ENCODE measurements at places on chromosomes 13 and 19. TPM values are rescaled to one million over a fixed set of nuclear protein-coding genes. Genes with fewer than 3 reads are reported as not detected.

GRCh38 chr19:27997069-27997468 is 1215.9 kb downstream of the UQCRFS1 start:
- no peak for DNase-seq

- no peak for DNase-seq
Measured at GRCh38 chr19:49687566-49688316, 1.7 kb upstream of the ADM5 start.

- DNase-seq, result no peak
Measured at GRCh38 chr19:41615207-41615606, 11.7 kb downstream of the CEACAM4 start.

DNA sequence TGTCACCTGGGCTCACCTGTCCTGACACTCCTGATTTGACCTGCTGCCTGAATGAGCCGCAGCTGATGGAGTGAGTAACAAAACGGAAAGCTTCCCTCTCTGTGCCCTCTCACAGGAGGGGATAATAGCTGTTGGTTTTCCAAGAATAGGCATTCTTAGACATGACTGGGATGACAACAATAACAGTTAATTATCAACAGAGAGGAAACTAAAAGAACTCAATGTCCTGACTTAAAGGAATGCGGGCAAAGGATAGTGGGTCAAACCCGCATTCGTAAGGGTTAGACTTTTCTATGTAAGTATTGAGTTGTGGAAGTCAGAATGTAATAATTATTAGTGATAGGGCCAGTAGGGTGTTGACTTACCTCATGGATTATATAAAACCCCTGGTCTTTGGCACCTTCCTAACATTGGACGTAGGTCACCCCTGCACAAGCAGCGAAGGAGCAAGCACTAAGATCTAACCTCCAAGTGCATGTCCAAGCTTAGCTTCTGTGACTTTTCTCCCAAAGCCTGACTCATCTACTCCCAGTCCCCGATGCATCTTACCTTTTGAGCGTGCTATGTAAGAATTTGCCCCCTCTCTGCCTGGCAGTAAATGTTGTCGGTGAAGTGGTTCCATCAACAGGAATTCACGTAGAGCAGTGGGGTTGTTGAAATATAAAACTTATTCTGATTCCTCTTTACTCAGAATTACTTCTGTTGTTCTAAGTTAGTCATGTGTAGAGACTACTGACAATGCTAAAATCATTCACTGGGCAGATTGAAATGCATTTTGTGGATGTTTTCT is 442.3 kb downstream of the FGF9 start:
- DNase-seq, result no peak

- DNase-seq, result no peak
Measured at GRCh38 chr13:111860231-111860552, 206.8 kb upstream of the SOX1 start.

DNA sequence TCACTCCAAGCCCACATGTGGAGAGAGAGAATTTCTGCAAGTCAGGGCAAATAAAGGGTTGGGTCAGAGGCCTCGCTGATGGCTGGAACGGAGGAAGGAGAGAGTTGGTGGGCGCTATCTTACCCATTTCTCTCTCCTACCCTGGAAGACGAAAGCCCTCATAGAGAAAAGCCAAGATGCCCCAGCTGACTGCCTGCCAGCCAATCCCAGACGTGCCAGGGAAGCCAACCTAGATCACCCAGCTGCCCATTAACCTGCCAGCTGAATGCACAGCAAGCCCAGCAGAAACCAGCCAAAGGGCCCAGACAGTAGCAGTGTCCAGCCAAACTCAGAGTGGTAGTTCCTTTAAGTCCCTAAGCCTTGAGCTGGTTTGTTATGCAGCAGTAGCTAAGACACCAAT is 167.0 kb upstream of the ZNF507 start:
- no peak for DNase-seq

DNA sequence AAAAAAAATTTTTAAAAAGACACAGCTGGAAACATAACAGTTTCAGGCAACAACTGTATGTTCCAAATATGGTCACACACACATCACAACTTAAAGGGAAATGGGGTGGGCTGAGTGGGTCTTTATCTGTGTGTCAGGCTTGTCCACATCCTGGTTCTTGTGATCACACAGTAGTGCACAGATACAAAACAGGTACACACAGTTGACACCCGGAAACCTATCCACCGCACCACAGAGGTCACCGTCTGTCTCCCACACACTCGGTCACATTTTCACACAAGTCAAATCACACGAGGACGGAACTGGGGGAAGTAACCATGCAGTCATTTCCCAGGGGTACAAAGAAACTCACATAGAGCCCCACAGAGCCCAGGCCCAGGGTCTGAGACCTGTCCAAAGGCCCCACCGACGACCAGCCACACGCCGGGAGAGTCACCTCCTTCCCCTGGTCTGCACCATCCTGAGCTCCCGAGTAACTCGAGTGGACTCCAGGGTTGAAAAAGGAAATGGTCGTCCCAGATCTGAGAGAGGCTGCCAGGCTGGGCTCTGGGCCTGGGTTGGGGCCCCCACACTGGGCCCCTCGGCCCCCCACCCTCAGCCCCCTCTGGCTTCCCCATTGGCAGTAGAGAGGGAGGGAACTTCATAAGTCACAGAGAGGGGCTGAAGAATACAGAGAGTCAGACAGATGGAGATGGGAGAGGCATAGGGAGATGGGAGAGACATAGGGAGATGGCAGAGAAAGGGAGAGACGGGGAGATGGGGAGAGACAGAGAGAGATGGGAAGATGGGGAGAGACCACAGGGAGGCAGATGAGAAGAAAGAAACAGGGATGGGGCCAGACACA is 1.3 kb upstream of the PPAN start:
- no peak for DNase-seq

GRCh38 chr13:27551562-27551961 is 68.8 kb downstream of the LNX2 start:
- no peak for DNase-seq

- DNase-seq, result no peak
Measured at GRCh38 chr13:79191501-79191900, 214.6 kb downstream of the RBM26 start.

DNA sequence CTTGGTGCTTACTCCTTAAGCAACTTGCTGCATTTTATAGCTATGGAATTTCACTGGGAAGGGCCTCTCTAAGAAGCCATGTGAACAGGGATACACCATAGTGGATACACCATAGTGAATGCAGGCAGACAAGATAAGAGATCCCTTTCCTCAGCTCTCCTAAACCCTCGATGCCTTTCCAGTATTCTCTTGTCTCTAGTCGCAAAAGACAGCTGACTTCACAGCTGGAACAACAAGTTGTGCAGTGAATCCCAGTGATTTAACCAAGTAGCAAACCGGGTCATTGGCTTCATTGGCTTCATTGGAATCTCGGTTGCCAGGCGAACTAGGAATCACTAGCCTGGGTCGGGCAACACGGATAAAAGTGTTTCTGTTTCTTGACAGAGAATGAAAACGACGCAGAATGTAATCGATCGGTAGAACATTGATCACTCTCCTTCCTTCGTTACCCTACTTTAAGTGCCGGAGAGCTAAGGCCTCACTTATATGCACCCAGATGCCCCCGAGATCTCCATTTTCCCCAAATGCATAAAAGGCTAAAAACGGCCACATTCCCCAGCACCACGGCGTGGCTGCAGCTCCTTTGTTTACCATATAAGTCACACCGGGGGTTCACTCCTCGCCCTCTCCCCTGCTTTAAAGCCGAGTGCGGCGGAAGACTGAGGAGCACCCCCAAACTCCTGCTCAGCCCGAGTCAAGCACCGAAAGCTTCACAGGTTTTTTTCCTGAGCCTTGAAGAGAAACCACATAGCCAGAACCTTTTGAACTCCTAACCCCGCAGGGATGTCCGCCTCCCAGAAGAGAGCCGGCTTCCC is 674 bp downstream of the TRPC4 start:
- no peak for DNase-seq

- no peak for DNase-seq
Measured at GRCh38 chr19:412356-413355, 3.7 kb upstream of the C2CD4C start.

DNA sequence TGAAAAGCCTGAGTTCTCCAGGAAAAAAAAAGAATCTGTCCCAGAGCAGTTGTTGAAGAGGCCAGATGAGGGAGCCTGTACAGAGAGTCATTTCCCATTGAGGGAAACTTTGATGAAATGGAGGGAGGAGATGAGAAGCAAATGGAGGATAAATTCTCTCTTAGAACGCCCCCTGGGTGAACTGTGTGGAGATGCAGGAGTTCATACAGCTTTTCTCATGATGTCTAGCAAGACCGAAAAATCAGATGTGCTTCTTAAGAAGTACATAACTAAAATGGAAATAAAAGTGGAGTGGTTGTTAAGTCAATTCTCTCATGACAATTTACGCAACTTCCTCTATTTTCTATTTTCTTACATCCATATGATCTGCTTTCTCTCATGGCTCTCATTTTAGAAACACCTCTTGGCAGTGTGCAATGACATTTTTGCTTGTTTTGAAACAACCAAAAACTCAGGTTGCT is 1263.1 kb downstream of the PCDH9 start:
- DNase-seq, result no peak

GRCh38 chr19:44530777-44531176 is 1.3 kb upstream of the CEACAM20 start:
- DNase-seq, result peak; percentile 35

GRCh38 chr13:103386341-103386740 is 320.1 kb upstream of the SLC10A2 start:
- no peak for DNase-seq

DNA sequence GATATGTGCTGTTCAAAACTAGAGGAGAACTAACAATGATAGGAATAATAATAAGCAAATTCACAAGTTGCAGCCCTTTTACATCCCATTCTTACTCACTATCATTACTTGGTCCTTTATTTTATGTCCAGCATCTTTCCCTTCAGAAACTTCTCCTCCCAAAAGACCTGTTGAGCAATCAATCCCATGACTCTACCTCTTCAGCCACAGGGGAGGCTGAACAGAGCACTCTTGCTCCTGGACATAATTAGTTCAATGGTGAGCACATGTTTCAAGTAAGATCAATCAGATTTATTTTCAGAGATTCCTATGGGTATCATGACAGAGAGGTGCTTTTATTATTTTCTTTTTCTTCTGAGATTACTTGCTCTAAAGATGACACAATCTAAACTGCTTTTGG is 260.0 kb downstream of the COG6 start:
- DNase-seq, result no peak

DNA sequence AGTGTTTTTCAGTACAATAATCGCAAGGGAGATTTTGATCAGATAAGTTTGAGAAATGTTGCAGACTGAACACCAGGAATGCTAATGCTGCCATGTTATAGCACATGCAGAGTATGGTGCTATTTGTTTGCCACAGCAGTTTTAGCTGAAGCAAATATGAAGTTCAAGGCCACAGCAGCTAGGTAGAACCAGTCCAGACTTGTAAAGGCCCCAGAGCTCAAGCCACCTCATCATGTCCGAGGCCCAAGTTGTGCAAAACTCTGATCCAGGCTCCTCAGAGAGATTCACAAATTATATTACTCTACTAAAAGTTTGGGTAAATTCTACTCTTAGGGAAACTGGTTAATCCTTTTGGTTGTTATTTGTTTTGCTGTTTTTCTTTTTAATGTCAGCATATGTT is 2702.6 kb downstream of the PCDH9 start:
- DNase-seq, result no peak

DNA sequence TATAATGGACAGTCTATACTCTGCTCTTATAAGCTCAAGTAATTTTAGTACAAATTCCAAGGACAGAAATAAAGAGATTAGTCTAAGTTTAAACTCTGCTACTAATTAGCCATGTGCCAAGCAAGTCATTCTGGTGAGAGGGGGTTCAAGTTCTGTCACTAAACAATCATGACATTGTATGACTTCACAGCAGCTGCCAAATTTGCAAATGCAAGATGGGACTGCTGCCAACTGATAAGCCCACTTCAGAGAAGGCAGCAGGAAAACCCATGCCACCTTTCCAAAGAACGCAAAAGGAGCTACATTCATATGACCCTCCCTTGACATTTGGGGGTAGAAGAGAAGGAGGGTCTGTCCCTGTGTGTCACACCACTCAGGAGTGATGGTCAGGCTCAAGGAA is 60.7 kb upstream of the RFXAP start:
- no peak for DNase-seq

- no peak for DNase-seq
Measured at GRCh38 chr19:18441804-18442788, 4.2 kb upstream of the ISYNA1 start.

IFNL4 gene
- polyA plus RNA-seq, result not detected

MBD3L3 gene
- polyA plus RNA-seq, result not detected

ZNF653 gene
- polyA plus RNA-seq, result 11.5 TPM

IGFL2 gene
- not detected for polyA plus RNA-seq

EFNA2 gene
- polyA plus RNA-seq, result not detected

WDR88 gene
- polyA plus RNA-seq, result not detected

ZNF534 gene
- not detected for polyA plus RNA-seq

TMPRSS9 gene
- 0.30 TPM for polyA plus RNA-seq

KIR2DL4 gene
- polyA plus RNA-seq, result 0.12 TPM

EBI3 gene
- not detected for polyA plus RNA-seq

ZNF845 gene
- polyA plus RNA-seq, result 2.6 TPM

EFNB2 gene
- not detected for polyA plus RNA-seq

Data from CD14-positive monocyte (primary cell).